Choroid plexus epithelial cell (primary cell): ENCODE measurements at places on chromosomes 2 and 18.

DNA sequence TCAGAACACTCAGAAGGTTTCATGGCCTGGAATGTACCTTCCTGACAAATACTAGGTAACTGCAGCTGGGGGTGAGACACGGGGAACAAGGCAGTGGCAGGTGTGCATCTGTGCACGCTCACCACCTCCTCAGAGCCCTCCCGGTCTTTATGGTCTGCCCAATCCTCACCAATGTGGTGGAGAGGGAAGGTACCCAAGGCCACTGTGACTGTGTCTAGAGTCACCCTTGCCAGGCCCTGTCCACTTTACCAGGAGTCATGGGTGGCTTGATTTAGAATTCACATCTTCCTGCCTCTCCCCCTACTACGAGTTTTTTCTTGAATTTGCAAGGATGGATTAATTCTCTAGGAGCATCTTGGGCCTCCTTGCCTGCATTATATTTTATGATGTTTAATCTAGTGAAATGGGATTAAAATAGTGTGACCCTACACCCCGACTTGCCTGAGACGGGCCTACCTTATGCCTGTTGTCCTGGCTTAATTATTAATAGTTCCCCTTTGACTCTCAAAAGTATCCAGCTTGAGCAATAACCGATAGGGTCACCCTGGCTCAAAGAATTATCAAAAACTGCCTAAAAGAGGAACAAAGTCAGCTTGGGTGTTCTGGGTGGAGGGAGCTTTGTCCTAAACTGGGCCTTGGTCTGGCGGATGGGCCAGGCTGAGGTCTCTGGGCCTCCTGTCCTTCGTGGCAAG is 56.5 kb downstream of the ACAA2 start:
- no peak for DNase-seq

- DNase-seq, result peak; percentile 80
Observed at GRCh38 chr2:223692191-223692947, 90.2 kb upstream of the SCG2 start.

DNA sequence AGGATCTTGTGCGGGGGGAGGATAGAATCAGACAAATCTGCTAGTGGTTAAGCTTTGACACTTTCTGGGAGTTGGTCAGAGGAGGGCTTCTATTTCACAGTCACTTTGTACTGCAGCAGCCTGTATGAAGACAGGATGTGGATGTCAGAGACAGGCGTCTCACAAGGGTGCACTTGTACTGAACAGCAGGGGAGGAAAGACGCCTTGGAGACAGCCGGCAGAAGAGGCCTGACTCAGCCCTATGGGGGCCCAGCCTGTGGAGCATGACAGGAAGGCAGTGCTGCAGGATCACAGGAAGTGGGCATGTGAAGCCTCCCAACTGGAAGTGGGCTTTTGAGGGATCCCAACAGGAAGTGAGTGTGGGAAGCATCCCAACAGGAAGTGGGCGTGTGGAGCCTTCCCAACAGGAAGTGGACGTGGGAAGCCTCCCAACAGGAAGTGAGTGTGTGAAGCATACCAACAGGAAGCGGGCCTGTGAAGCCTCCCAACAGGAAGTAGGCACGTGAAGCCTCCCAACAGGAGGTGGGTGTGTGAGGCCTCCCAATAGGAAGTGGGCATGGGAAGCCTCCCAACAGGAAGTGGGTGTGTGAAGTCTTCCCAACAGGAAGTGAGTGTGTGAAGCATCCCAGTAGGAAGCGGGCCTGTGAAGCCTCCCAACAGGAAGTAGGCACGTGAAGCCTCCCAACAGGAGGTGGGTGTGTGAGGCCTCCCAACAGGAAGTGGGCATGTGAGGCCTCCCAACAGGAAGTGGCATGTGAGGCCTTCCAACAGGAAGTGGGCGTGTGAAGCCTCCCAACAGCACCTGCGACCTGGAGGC is 212.3 kb downstream of the SNTG2 start:
- peak; percentile 42 for DNase-seq

DNA sequence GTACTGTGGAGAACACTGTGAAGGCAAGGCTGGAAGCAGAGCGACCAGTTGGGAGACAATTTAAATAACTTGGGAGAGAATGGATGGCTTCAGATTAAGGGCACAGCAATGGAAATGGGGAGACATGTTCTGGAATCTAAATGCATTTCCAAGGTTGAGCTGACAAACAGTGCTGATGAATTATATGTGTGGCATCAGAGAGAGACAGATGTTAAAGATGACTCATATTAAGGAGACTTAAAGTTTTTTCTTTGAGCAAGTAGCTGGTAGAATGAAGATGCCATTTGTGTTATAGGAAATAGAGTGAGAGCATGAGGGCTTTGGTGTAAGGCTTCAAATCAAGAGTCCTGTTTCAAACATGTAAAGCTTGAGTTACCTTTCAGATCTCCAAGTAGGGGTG is 441.8 kb downstream of the SETBP1 start:
- peak; percentile 2 for DNase-seq

DNA sequence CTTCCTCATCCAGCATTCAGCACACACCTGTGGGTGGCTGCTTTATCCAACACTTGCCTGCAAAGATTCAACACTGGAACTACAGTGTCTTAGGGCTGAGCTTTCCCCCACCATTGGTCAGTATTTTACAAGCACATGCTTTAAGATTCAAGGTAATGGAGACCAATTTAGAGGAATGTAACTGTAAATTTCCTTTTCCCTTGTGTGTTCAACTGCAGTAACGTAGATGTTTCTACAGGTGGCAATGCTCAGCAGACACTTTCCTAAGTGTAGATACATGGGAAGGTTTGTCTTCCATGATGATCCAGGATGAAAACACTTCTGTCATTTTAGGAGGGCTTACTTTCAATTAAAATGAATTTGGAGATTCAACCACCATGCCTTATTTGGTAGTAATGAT is 143.6 kb upstream of the PXDN start:
- peak; percentile 68 for DNase-seq

DNA sequence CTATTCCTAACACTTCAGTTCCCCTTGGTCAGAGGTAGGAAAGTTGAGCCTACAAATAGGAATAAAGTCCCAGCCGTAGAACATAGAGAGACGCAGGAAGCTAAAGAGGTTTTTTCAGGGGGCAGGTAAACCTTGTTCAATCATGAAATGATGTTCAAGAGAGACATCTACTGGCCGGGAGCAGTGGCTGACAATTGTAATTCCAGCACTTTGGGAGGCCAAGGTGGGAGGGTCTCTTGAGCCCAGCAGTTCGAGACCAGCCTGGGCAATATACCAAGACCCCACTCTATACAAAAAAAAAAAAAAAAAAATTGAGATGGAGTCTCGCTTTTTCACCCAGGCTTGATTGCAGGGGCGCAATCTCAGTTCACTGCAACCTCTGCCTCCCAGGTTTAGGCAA is 66.7 kb upstream of the DNAJC10 start:
- DNase-seq, result peak; percentile 71

DNA sequence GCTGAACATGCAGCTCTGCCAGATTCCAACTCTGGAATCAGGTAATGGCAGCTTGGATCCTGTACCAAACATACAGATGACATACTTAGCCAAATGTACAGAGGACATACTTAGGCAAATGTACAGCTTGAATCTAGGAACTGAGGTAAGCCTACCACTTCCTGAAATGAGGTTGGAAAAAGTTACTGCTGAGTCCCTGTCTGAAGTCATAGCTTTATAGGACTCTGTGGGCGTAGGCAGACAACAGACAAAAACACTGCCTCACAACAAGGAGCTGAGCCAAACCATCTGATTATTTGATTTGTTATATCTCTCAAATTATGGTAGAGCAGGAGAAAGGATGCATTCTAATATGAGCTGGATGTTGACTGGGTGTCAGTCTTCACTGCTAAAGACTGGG is 290.2 kb upstream of the TCF4 start:
- no peak for DNase-seq

DNA sequence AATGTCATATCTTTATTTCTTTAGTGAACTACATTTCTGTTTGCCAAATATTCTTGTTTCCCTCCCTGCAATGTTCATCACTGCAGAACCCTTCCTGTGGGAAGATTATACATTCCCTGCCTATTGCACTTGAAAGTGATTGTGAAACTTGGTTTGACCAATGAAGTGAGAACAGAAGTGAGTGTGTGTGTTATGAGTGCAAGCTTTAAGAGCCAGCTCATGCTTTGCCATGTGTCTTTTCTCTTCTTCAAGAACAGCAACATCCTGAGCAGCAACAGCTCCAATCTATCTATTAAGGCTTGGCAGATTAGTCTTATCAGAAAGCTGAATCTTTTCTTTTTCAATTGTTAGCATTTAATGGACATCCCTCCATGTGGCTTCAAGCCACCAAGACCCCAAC is 42.0 kb upstream of the UBE2E3 start:
- DNase-seq, result peak; percentile 70

- DNase-seq, result no peak
Observed at GRCh38 chr2:74538881-74539339, 9.2 kb downstream of the HTRA2 start.

DNA sequence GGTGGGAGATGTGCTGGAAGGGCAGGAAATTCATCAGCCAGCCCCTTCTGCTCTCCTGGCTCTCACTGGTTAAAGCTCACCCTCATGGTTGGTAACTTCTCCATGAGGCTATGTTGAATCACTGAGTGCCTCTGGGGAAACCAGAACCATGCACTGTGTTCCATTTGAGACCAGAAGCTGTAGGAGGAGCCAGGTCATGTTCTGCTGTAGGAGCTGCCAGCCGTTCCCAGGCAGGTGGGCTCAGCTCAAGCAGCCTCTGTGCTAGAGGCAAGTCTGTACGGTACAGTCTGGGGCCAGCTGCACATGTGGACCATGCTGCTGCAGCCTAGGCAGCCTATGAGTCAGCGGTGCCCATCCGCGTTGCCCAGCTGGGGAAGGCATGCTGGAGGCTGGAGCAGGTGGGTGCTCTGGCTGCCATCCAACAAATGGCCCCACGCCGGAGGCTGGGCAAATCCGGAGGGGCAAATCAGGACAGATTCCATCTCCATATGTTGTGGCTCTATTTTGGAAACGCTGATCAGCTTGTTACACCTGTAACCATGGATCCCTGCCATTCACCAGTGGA is 22.0 kb upstream of the KCNF1 start:
- no peak for DNase-seq

DNA sequence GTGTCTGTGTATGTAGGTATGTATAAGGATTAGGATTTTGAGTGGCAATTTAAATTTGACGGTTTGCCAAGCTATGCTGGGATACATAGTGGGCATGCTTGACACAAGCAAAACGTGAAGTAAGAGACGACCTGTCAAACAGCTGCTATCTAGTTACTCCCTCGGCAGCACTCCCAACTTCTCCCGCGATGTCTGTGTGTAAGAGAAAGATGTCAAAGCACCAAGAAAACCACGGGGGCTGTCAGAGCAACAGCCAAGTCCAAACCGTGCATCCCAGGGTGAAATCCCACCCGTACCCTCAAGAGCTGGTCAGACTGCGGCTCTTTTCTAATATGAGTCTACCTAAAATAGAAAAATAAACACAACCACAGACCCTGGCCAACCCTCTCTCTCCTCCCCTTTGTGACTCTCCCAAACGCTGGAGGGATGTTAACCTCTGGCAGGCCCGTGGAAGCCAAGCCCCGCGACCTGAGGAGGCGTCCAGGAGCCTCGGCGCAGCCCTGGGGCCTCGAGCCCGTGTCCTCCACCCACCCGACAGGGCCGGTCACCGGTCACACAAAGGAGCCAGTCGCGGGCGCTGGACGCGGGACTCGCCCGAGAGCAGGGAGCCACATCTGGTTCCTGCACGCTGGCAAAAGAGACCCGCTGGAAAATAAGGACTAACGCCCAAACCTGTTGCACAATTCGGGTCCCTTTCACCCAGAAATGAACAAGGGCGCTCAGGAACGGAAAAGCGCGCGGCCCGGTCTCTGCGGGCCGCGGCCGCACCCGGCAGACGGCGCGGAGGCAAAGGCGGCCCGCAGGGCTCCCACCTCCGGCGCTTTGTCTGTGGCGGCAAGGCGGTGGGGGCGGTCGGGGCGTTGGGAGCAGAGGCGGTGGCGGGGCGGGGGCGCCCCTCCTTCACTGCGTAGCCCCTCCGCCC is 925 bp downstream of the SESTD1 start:
- DNase-seq, result peak; percentile 81

DNA sequence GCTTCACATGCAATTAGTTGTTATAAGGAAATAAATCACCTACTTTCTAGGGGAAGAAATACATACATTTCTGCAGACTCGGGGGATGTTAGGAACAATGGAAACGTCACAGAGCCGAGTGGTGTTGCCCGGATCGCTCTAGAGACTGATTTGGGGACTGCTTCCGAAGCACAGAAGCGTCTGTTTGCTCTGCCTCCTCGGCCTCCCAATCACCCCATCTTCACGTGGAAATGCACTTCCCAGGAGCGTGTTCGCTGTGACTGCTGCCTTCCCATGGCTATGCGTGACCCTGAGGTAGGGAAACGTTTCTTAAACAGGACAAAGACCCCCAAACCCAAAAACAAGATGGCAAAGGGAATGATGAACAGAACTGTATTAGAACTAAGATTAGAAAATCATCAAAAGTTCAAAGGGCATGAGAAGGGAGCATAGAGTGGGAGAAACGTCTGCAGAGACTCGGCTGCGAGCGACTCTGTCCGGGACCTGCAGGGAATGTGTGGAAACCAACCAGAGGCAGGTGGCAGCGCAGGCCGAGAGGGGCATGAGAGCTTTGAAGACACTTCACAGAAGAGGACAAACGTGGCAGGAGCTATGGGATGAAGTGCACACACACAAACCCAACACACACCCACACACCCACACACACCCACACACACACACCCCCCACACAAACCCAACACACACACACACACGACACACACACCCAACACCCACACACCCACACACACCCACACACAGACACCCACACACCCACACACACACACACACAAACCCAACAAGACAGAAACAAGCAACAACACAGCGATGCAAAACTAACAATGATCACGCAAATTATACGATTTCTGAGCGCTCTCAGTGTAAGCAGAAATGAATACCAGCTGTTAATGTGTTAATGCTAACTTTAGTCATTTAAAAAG is 41.3 kb downstream of the RTP5 start:
- DNase-seq, result no peak

DNA sequence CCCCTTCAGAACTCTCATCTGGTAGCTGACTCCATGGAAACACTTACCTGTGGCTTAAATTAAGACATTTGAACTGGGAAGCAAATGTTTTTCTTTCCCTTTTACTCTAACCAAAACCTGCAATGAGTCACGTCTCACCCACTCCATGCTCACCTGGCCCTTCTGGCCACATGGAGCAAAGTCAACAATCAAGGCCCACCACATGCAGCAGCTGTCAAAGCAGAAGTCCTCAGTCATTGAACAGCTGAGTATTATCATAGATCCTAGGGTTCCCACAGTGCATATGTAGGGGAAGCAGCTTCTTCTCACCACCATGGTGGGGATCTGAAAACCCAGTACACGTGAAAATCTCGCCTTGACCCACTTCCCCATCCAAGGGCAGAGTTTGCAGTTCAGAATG is 12.3 kb upstream of the MEP1B start:
- DNase-seq, result no peak

- DNase-seq, result no peak
Observed at GRCh38 chr2:68663371-68664156, 20.2 kb downstream of the PROKR1 start.
